ENCODE measurements at places on chromosomes 6 and 20.

- DNase-seq = no peak
These were observed 24.4 kb downstream of the ANGPT4 start for GRCh38 chr20:891706-892080.

DNA sequence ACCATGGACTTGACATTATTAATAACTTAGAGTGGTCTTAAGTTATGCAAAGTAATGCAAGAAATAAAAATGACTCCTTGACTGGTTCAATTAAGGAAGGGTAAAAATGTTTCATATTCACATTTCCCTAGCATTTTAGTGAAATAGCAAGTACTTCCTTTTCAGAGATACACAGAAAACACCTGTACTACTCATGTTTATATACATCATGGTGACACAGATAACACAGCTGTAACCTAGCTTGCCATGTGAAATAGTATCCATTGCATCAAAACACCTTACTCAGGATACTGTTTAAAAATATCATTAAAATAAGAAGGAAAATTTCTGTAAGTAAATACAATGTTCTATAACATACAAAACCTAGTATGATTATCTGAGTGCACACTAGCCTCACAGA is 102.4 kb downstream of the AHI1 start:
- DNase-seq = no peak

- no peak for DNase-seq
These were observed 17.6 kb downstream of the CD109 start for GRCh38 chr6:73713426-73714147.

DNA sequence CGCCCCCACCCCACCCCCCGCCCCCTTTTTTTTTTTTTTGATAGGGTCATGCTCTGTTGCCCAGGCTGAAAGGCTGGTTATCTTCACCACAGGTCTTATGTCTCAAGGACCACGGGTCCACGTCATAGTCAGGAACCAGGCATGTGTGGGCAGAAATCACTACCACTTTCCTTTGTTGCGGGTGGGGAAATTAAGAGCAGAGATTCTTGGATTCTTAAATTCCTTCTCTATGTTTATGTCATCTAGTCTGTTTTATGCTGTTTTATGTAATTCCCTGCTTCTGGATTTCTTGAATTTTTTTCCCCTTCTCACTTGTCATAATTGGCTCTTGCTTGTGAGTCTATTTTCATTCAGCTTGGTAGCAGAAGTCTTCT is 25.8 kb upstream of the PLCG1 start:
- DNase-seq = no peak

- DNase-seq = no peak
These were observed 27.9 kb upstream of the TMEM217 start for GRCh38 chr6:37285861-37286311.

GRCh38 chr6:121612927-121613326 is 177.5 kb downstream of the GJA1 start:
- DNase-seq = no peak

All from stimulated activated CD4-positive, alpha-beta T cell treated with anti-CD3 and anti-CD28 coated beads, Interleukin-12 subunit alpha, Interleukin-12 subunit beta, amount 100 ng/mL, for 48 hours (primary cell).